ENCODE measurements at places on chromosomes 16 and 17.

- DNase-seq, result no peak
Observed at GRCh38 chr17:81367171-81367570, 28.1 kb upstream of the BAHCC1 start.

- DNase-seq, result no peak
Observed at GRCh38 chr16:72552654-72553053, 380.7 kb upstream of the PMFBP1 start.

DNA sequence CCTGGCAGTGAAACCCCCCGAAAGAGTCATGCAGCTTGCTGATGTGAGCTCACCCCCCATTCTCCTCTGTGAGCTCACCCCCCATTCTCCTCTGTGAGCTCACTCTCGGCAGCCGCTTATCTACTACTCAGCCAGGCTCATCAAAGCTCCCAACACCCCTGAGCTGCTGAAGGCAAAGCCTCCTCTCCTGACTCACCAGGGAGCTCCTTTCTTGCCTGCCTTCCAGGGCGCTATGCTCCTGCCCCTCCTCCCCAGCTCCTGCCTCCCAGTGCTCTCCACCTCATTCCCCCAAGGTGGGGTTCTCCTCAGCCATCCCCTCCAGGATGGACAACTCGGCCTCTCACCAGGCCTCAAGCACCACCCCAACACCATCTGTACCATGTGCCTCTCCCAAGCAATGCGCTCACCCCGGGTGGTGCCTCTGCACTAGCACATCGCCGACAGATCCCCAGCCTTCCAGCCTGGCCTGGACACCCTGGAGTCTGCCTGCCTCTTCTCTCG, 27.7 kb upstream of the FAAP100 start:
- peak; percentile 85 for DNase-seq

GRCh38 chr17:55440391-55440790, 18.8 kb upstream of the MMD start:
- no peak for DNase-seq

DNA sequence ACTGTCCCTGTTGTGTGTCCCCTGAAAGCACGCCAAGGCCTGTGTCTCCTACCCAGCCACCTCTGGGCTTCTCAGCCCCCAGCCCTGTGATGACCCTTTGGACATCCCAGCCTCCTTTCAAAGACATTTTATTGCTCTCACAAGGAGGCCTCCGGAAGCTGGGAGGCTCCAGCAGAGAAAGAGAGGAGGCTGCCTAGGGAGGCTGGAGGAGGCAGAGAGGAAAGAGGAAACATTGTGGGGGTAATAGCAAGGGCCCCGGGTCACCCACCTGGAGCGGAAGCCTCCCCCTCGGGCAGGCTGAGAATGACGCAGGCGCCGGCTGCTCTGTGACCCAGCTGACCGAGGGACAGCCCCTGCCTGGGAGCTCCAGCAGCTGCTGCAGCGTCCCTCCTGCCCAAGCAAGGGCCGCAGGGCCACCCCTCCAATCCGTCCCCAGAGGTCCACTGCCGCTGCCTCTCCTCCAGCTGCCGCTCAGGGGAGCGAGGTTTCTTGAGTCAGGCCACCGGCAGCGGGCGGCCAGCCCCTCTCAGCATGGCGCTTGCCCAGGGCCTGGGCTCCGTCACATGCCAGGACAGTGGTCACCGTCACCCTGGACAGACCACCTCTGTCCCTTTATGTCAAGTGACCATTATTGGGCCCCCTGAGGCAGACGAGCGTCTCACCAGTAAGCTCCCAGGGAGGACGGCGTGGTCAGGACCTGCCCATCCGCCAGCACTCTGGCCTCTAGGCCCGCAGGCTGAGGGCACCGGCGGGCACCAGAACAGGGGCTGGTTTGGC, 29.3 kb downstream of the ACTG1 start:
- no peak for DNase-seq

GRCh38 chr17:40230670-40231069, 11.6 kb downstream of the WIPF2 start:
- no peak for DNase-seq
